NCI-H187 treated with DMSO at 0.1 percent for 48 hours (cell line): ENCODE measurements at places on chromosomes 1 and 21.

- no peak for DNase-seq
Observed at GRCh38 chr1:24364975-24365678, 46.0 kb downstream of the GRHL3 start.

DNA sequence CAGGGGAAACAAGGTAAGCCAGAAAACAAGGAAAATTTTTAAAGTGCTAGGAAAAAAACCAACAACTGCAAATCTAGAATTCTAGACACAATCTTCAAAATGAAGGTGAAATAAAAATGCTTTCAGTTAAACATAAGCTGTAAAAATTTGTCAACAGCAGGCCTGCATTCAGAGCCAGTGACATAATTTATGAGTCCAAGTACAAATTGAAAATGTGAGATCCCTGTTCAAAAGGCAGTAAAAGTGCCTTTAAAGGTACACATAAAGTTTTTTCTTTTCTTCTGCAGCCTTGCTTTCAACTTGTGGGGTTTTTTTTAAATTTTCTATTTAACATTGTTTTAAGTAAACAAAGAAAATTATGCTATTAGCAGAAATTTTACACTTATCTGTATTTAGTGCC, 37.4 kb downstream of the DENND2C start:
- no peak for DNase-seq

- no peak for DNase-seq
Observed at GRCh38 chr21:30232011-30232410, 16.1 kb upstream of the CLDN8 start.

DNA sequence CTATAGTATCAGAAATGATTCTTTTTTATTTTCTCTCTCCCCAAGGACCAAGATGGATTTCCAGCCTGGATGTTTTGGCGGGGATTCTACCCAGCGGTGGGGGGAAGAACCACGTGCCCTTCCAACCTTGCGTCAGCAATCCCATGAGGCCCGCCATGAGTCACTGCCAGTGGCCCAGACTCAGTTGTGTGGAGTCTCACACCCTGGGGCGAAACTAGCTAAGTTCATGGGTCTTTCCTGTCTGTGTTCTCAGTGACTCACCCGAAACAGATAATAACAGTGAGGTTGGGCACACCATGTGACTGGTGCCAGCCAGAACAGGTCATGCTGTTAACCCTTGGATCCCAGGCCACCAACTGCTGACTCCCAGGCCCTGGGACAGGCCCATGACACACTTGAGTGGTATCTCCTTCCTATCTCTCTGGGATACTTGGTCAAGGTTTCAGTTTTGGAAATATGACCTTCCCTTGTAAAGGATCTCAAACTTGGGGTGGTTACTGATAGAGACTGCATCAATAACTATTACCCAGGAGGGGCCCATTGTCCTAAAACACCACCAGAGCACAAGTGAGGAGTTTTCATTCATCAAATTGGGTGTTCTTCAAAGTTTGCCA, 98.0 kb upstream of the DUSP10 start:
- no peak for DNase-seq

DNA sequence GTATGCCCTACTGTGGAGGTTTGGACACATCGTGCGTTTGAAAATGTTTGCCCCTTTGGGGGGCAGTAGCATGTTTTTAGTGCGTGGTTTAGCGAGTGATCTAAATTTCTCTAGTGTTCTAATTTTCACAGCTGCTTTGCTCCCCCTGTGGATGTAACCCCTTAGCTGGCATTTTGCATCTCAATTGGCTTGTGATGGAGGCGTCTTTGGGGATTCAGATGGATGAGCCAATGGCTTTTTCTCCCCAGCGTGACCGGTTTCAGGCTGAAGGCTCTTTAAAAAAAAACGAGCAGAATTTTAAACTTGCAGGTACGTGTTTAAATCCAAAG, 836 bp downstream of the CDC7 start:
- peak; percentile 15 for DNase-seq

DNA sequence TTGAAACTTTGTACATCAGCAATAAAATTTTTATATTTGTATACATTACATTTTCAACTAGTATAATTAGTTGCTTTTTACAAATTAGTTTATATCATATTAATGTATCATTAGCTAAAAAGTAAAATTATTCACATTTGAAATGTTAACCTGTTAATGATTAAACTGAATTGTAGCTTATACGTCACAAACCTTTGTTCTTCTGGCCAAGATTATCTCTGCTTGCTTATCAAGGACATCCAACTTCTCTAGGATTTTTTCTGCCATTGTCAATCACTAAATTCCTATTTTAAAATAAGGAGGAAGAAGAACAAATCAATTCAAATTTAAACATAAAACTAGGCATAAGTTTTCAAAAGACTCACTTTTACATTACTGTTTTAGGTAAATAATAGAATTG, 7.8 kb downstream of the C1orf141 start:
- DNase-seq: no peak

DNA sequence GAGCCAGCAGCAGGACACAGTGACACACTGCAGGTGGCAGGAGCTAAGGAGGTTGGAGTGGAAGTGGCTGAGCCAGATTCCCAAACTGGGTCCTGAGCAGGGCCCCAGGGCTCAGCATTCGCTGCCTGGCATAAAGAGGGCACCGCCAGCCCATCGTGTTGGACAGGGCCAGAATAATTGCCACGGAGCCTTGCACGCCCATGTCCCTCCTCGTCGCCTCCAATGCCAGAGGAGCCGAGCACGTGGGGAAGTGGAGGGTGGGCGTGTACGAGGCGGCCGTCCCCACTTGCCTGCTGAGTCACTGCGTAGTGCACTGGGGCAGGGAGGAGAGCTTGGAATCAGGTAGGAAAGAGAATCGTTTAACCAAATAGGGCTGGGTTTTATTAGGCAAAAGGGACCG, 26.1 kb upstream of the LRRC47 start:
- no peak for DNase-seq

DNA sequence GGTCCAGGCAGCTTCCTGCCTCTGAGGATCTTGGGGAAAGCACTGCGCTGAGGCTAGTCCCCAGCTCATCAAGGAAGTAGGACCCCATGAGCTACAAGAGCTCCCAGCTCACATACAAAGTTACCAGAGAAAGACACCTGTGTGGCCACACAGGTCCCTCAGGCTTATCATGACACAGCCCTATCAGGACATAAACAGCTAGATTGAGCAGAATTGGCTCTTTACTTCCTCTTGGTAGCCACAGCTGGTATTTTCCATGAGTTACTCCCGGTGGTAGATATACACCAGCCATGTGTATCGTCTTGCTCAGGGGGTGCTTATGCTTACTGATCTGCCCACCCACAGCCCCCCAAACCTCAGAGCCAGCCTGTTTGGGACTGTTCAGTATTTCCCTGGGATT, 1.2 kb downstream of the LENEP start:
- DNase-seq: no peak

GRCh38 chr21:27532076-27532475, 565.2 kb upstream of the ADAMTS5 start:
- no peak for DNase-seq

DNA sequence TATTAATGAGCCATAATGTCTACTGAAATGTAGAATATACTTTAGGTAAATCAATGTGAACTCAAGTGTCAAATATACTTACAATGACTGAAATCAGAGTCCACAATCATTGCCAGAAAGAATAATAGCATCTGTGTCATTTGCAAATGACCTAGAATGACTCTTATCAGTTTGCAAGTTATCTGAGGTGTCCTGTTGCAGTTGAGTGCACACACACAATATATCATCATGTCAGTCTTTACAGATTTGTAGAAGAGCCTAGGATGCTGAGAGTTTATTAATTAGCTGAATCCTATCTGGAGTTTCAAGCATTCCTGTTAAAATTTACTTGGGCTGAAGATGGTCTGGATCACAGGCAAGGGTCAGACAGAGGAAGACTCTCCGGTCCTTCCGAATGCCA, 324.0 kb upstream of the GREM2 start:
- no peak for DNase-seq

GRCh38 chr1:94755675-94756074, 64.5 kb upstream of the SLC44A3 start:
- DNase-seq: no peak

DNA sequence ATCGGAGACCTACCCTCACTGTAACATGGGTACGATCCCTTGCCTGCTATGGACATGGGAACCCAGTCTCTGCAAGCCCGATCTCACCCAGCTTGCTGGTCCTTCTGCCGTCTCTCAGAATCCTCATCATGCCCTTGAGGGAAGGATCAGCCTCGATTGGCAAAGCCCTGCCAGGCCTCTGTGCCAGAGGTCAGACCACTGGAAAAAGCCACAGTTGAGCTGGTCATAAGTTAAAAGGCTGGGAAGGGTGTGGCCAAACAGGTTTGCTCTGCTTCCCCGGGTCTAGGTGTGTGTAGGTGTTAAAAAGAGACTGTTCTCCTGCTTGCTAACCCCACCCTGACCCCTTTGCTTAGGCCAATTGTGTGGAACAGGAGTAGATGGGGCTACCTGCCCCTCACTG, 19.5 kb upstream of the PADI3 start:
- no peak for DNase-seq

DNA sequence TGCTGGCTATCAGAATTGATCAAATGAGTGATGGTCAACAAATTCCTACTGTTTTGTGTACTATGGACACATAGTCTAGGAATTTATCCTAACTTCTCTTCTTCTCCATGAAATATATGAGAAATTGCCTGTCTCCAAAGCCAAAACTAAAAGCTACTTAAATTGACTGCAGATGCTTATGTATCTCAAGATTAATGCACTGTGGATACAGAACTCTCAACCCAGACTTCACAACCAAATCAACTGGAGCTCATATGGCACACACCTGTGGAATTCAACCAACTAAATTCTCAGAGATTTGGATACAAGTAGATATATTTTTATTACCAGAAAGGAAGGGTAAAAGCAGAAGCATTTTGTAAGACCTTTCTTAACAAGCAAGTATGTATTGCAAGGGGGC, 566.1 kb downstream of the LTN1 start:
- no peak for DNase-seq

GRCh38 chr1:95407131-95407885, 173.3 kb downstream of the RWDD3 start:
- DNase-seq: no peak

DNA sequence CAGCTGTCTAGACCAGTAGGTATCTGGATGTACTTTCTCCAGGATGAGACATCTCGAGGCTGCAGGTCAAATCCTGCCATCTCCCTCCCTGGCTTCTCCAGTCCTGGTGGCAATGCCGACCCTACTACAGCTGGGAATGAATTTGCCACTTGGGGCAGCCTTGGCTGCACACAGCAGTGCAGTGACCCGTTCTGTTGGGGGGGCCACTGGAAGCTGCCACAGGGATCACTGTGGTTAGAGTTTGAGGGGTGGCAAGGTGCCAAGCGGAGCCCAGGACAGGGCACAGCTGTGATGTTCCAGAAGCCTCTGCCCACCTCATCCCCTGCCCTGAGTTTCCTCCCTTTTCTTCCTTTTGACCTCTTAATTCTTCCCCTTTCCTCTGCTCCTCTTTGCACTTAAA, 17.1 kb downstream of the COL6A2 start:
- no peak for DNase-seq

DNA sequence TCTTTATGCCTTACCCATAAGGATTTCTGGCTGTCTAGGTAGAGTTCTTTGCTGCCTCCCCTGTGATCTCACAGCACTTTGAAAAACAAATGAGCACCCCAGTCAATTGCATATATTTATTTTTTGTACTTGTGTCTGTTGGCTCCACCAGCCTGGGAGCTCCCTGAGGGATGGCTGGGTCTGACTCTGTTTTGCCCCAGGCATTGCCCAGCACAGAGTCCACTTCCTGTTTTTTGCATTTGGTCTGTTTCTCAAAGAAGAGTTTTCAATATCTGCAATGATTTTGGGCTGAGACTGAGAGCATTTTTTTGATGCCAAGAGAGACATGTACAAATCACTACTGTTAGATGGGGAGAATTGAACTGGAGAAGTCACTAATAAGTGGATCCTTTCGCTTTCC, 125.0 kb downstream of the FOXD2 start:
- no peak for DNase-seq

DNA sequence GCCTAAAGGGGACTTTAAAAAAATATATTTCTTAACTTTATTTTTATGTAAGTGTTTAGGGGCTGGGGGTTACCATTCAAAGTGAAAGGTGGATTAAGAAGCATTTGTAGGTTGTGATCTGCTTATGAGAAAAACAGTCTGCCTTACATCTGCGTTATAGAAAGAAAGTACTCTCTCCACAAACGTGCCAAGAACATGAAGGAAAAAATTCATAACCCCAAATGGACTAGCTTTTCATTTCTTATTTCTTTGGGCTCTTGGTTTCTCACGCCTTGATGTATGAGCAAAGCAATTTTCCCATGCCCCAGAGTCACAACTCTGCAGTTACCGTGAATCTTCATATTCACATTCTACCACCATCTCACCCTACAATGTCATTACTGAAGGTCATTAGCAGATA, 1165.1 kb upstream of the ADGRL4 start:
- DNase-seq: no peak

GRCh38 chr1:201562257-201562656, 23.3 kb downstream of the NAV1 start:
- DNase-seq: no peak
